Transverse colon (tissue), 4 donors: ENCODE measurements at places on chromosomes 7 and 10. TPM values are rescaled to one million over a fixed set of nuclear protein-coding genes. Genes with fewer than 3 reads are reported as not detected.

DNA sequence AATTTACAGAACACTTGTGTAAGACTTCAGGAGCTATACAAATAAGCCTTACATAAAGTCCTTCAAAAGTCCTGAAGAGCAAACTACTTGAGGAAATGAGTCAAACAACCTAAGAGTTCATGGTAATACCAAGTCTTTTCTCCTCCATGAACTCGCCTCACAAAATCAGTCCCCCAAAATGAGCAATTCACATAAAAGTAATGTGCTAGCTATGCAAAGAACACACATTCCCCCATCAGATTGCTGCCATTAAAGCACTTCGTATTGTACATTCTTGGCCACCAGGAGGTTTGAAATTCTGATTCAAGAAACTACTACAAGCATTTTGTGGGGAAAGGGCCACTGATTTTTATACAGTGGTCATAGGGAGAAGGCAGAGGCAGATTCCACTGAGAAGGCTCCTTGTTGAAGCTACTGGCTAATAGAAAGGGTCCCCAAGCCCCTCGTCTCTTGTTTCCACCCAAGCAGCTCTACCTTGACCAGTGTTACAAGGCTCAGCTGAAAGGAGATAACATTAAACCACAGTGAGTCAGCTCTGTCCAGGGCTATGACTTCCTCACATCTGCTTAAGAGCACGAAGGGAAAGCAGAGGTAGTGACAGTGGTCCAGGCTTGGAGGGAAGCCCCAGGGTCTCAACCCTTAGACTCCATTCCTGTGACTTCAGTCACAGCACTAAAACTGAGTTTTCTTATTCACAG, 115.2 kb upstream of the CDK1 start:
- H3K4me3 ChIP-seq: no peak overlapping the region
- no peak for DNase-seq
- H3K36me3 ChIP-seq: no peaks in the 10 kb centered on the region
- no peak overlapping the region for H3K27ac ChIP-seq
- H3K27me3 ChIP-seq: no peaks in the 10 kb centered on the region
- H3K4me1 ChIP-seq: no peaks in the 10 kb centered on the region

DNA sequence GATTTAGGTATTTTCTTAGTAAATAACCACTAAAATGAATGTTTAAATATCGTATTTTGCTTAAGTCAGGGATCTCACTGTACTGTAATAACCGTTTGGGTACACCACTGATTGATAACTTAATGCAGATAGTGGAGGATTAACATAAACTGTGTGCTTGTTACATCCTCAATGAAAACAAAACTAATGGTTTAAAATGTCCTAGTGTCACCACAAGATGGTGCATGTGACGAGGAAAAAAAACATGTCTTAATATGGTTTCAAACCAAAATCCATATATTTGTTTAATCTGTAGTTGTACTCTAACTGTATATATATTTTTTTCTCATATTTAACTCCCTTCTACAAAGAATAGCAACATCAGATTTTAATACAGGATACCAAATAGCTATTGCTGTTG, 19.2 kb downstream of the ARMC10 start:
- H3K27me3 ChIP-seq: no peaks in the 10 kb centered on the region
- no peak overlapping the region for H3K4me3 ChIP-seq
- H3K36me3 ChIP-seq: no peaks in the 10 kb centered on the region
- H3K27ac ChIP-seq: no peak overlapping the region
- no peaks in the 10 kb centered on the region for H3K4me1 ChIP-seq

The FAM25A gene
- total RNA-seq: not detected

DNA sequence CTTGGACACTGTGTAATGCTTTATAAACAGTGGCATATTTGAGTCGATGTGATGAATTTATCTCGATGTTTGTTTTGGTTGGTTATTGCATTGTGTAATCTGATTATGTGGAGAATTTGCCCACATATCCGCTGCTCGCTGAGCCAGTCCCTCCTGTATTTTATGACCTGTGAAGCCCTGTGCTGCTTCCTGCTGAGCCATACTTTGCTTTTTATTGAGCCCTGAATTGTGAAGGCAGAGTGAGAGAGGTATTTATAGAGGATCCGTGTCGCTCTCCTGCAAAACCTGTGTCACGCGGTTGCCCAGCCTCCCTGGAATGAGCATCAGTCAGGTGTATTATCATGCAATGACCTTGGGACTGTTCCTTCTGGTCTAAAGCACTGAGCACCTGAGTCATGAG, 253.7 kb downstream of the ARHGAP21 start:
- H3K36me3 ChIP-seq: no peaks in the 10 kb centered on the region
- DNase-seq: peak; percentile 82
- no peaks in the 10 kb centered on the region for H3K27me3 ChIP-seq
- H3K4me1 ChIP-seq: peaks cover 12% of the 10 kb centered on the region
- peak overlapping the region; percentile 76 for H3K27ac ChIP-seq
- H3K4me3 ChIP-seq: no peak overlapping the region
